ENCODE measurements at places on chromosomes 13 and 19. TPM values are rescaled to one million over a fixed set of nuclear protein-coding genes. Genes with fewer than 3 reads are reported as not detected.

Gene CYP2A13
- not detected for total RNA-seq

- DNase-seq, result no peak
Measured at GRCh38 chr19:5020368-5020767, 51.5 kb downstream of the KDM4B start.

Gene PBX4
- total RNA-seq, result 11.6 TPM

Gene GTF2F1
- 82.0 TPM for total RNA-seq
